ENCODE measurements at places on chromosomes 1 and 21.

GRCh38 chr21:18244671-18245463, at the start of gene CHODL:
TSS of gene CHODL (plus strand) at chr21:18244833. CDS start at chr21:18245224, 391 bp downstream.
- DNase-seq = no peak

DNA sequence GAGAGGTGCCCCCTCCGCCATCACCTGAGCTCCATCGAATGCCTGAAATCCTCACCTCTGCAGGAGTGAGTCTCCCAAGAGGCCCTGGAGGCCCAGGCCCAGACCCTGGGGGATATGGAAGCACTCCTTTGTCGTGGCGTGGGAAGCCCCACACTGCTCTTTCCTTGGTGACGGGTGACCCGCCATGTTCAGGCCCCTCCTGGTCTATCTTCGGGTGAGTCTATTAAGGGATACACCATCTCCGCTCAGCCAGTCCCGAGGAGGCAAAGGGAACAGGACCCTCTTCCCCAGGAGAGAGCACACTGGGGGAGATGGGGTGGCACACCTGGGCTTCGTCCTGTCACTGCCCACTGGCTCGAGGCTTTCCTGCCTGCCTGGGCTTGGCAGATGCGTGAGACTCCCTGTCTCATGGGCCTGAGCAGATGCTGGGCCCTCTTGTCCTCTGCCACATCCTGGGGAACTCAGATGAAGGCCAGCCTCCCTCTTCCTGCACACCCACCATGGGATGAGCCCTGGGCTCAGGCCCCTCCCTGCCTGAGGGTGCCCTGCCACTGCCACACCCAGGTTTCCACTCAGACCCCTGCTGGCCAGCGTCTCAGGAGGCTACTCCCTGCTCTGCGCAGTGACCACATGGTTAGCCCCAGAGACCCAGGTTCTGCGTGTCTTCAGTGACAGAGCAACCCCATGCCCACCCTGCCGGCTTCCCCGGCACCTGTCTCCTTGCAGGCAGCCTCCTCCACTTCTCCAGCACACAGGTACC, 3.8 kb upstream of the NPHP4 start:
- no peak for DNase-seq

- no peak for DNase-seq
Measured at GRCh38 chr1:90959352-90960206, 62.3 kb downstream of the ZNF644 start.

DNA sequence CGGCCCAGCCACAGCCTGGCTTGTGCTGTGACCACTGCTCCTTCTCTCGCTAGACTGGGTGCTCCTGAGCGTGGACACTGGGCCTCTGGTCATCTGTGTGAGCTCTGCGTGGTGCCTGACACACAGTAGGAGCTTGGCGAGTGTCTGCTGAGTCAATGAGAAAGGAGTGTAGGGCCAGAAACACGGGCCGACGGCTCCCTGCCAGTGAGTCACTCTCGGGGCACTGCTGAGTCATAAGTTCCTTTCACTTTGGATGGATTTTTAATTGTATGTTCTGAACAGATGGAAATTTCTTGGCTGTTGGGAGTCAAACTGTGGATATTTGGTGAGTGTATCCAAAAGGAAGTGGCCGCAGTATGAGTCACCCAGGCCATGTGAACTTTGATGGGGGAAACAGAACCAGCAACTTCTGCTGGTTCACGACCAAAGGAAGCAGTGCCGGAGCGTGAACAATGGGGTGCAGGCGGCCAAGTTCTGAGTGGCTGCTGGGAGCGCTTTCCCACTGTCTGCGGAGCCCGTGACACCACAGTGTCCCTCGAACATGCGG, 41.0 kb upstream of the COL18A1 start:
- no peak for DNase-seq

DNA sequence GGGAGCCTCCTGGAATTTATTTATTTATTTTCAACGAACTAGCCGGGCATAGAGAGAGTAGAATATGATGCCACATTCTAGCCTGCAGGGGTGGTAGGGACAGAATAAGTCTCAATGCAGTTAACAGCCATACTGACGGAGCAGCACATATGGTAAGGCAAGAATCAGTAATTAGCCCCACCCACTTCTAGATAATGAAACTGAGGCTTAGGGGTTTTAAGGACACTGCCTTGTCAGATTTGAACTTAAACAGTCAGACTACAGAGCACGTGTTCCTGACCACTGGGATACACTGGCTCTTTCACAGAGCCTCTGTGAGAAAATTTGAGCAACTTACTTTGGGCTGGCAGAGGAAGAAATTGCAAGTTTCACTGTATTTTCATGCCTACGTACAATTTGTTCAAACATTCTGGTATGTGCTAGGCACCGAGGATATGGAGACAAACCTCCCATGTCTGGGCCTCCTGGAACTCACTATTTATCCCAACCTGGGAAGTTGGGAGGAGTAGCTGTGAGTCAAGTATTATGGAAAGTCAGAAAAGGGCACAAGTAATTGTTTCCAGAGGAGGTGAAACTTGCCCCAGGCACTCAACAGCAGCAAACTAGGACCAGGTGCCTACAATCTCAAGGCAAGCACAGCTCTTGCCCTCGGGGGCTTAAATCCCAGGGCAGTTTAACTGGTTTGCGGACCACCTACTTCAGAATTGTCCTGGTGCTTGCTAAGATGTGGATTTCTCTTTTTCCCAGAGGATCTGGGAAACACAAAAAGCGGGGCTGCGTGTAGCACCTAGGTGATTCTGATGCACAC, 1.6 kb upstream of the CLIC4 start:
- no peak for DNase-seq

GRCh38 chr1:165290148-165290547, 66.4 kb downstream of the LMX1A start:
- DNase-seq = no peak

GRCh38 chr1:37862330-37862729, 2.9 kb upstream of the MTF1 start:
- DNase-seq = no peak

DNA sequence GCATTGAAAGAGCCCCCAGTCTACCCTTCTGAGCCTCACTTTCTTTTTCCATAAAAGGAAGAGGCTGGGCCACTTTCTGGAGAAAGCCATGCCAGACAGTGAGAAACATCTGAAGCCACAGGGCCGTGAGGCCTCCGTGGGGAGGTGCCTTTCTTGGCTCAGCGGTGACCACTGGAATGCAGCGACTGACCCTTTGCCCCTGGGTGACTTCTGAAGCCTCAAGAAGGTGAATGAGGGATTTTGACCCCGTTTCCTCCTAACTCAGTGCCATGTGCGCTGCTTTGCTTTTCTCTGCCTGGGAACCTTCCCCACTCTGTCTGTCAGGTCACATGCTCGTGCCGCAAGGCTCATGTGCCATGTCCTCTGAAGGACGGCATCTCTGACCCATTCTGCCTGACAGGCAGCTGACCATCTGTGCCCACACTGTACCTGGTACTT, 44.7 kb upstream of the A3GALT2 start:
- no peak for DNase-seq

DNA sequence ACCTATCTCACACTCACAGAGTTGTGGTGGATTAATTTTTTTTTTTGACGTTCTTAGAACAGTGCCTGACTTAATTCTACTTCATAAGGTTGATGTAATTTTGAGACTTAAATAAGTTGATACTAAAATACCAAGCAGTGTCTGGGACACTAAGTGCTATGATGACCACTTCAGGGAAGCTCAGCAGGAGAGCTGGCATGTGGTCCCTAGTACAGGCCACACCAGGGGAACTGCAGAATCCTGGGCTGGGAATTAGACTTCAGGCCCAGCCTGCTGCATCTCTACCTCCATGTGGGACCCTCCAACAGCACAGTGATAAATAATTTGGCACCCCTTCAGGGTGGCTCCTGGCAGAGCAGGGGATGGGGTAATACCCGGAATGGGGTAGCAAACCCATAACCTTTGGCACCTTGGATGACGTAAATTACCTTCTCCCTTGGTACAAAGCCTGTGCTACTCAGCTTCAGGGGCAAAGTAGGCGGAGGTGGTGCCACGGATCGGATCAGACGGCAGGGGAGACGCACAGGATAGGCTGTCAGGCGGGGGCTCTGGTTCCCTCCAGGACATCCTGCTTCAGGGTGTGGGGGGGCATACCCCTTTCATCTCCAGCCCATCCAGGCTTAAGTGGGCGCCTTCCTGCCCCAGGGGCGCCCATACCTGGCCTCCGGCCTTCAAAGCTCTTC, 4.8 kb downstream of the MFSD2A start:
- no peak for DNase-seq

GRCh38 chr21:43206231-43207042, 37.6 kb downstream of the CRYAA start:
- DNase-seq = no peak

- no peak for DNase-seq
Measured at GRCh38 chr1:172746091-172746949, 87.4 kb downstream of the FASLG start.

- DNase-seq = no peak
Measured at GRCh38 chr1:2980849-2981248, 40.4 kb upstream of the ACTRT2 start.

DNA sequence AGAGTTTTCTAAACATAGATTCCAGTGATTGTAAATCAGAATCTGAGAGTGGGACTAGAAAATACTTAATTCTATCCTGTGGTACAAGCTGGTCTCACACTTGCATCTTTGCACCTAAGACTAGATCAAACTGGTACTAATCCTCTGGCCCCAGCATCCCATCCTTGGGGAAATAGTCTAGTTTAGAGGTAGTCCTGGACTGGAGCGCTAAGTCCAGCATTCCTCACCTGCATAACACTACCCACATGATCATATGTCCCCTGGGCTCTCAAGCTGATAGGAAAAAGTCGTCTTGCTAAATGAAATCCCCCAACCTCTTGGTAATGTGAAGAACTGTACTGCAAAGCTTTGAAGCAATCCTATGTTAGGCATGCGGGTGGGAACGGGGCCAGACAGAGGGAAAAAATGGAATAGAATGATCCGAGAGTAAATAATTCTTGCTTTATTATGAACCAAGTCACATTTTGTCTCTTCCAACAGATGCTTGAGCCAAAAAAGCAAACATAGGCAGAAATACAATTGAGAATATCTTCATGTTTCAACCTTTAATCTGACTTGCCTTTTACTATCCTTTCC, 4.8 kb downstream of the COX20 start:
- DNase-seq = no peak

DNA sequence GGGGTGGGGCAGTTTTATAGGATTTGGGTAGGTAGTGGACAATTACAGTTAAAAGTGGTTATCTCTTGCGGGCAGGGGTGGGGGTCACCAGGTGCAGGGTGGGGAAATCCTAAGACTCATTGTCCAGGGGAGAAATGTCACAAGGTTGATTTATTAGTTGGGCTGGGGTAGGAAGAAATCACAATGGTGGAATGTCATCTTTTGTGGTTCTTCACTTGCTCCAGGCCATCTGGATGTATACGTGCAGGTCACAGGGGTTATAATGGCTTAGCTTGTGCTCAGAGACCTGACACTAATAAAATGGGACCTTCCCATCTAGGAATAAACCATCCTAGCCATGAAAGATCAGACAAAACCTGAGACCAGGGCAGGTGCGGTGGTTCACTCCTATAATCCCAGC, 11.5 kb downstream of the TEX46 start:
- no peak for DNase-seq

GRCh38 chr1:159991513-159991912, 37.5 kb upstream of the SLAMF9 start:
- no peak for DNase-seq

DNA sequence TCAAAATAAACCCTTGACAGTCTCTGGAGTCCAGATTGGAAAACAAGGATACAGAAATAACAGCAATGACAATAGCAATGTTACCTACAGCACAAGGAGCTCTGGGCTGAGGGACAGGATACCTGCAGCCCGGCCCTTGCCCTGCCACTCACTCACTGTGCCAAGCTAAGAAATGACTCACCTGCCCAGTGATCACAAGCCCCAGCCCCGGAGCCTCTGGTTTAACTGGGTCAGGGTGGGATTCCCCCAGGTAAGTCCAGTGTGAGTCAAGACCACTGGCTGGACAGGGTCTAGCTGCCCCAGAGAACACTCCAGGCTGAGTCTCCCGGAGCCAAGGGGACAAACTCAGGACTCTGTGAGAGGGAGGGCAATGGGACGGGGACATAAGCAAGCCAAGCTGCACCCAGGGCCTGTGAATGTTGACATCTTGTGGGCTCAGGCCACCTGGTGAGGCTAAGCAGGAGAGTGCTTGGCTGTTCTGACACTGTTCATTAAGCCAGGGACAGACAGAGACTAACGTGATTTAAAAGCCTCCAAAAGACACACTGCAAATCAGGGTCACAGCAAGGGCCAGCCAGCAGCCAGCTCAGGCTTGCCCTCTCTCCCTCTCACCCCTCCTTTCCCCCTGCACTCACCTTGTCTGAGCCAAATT, 64.1 kb downstream of the MIS18A start:
- no peak for DNase-seq

GRCh38 chr1:14667651-14667984, 69.1 kb downstream of the KAZN start:
- no peak for DNase-seq

GRCh38 chr1:86953167-86953566, 38.7 kb downstream of the HS2ST1 start:
- no peak for DNase-seq

DNA sequence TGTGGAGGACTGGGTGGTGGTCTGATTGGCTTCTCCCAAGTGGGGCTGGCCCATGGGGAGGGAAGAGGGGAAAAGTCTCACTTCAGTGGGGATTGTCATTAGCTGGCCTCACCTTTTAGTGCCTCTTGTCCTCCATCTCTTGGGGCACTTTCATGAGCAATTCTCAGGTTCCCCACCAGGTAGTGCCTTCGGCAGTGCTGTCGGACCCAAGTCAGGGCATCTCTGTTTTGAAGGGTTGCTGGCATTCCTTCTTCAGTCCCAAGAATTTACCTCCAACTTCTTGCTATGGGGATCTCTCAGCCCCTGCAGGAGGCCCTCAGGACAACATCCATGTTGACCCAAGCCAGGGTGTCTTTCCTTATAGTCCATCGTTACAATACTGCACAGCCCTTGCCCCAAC, 54.7 kb upstream of the F3 start:
- no peak for DNase-seq

DNA sequence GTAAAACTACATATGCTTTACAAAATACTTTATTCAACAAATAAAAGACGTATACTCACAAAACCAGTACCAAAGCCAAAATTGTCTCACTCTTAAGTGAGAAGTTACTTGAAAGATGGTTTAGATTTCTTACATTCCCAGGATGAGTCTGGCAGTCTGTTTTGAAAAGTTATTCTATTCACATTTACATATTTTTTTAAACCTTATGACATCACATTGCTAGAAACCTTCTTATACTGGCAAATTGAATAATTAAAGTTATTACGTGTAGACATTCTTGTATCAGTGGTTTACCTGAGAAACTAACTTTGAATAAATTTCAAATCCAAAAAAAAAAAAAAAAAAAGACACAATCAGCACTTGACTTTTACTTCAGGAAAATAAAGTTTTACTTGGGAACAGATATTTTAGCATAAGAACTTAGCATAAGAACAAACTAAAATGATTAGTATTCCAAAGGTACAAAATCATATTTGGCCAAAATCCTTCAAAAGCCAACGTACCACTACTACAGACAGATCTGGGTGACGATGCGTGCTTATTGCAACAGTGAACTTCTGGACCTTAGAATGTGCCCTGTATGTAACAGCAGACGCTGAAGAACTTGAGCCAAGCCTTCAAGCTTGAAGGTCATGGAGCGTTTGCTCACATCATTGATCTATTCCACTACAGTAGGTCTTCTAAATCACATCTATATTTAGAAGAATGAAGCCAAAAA, 2.5 kb downstream of the CDC42BPA start:
- no peak for DNase-seq

Data from stimulated activated CD8-positive, alpha-beta memory T cell treated with anti-CD3 and anti-CD28 coated beads, Interleukin-12 subunit alpha, Interleukin-12 subunit beta, amount 100 ng/mL, for 4 hours (primary cell).